ENCODE measurements at places on chromosomes 2 and 18.

DNA sequence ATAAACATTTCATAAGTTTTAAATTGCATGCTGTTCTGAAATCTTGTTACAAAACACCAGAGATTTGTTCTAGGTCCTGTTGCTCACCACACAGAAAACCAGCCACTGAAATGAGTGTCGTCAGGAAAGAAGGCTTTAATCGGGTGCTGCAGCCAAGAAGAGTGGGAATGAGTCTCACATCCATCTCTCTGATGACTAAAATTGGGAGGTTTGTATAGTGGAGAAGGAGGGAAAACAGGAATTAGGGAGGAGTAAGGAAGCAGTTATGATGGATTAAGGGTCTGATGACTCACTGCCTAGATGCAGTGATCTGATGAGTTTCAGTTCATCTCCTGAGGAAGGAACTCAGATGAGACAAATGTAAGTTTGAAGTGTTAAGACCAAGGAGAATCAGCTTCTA lies 42.1 kb upstream of the GPR39 start:
- DNase-seq, result no peak

DNA sequence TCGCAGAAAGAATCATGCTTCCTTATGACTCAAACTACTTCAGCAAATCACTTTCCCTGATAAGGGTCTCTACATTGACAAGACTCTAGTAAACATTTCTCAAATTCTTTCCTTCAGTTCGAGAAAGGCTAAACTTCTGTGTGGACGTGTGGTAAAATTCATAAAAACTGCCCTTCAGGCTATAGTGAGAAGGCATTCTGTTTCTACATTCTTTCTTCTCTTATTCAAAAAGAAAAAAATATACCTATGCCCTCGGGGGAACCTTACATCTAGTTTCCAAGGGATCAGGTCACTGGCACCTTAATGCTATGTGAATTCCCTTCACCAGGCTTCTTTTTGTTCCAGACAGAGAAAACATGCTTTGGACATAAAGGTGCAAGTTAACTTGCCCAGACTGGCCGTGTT lies 4.9 kb downstream of the VIT start:
- DNase-seq, result no peak

DNA sequence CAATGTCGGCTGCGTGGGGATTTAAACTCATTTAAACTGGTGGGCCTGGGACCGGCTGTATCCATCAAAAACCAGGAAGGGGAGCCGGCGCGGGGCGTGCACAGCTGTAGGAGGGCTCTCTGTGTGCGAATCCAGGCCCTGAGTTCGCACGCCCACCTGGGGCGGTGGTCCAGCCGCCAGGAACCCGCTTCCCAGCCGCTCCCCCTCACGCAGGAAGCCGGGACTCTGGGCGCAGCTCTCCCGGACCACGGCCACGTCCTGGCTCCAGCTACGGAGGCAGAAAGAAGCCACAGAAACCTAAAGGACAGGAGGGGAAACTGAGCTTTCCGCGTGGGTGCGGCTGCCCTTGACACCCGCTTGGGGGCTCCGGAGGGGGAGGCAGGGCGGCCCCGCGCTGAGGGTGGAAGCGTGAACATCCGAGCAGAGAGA lies 80.6 kb downstream of the GFPT1 start:
- DNase-seq, result no peak

DNA sequence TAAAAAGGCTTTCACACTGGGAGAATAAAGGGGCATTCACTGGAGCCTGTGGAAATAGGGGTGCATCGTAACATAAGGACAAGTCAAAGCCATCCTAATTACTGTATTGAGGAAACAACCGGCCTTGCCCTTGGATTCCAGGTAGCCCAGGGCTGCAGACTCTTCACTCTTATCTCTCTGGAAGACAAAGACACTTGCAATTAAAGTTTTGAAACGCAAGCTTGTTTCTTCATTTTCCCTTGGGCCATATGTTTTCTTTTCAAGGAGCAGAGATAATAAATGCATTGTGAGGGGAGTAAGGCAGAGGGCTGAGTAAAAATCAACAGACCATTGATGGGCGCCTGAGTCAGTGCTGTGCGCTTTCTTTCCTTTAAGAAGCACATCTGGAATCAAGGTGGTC lies 11.5 kb downstream of the TNFRSF11A start:
- DNase-seq, result no peak

DNA sequence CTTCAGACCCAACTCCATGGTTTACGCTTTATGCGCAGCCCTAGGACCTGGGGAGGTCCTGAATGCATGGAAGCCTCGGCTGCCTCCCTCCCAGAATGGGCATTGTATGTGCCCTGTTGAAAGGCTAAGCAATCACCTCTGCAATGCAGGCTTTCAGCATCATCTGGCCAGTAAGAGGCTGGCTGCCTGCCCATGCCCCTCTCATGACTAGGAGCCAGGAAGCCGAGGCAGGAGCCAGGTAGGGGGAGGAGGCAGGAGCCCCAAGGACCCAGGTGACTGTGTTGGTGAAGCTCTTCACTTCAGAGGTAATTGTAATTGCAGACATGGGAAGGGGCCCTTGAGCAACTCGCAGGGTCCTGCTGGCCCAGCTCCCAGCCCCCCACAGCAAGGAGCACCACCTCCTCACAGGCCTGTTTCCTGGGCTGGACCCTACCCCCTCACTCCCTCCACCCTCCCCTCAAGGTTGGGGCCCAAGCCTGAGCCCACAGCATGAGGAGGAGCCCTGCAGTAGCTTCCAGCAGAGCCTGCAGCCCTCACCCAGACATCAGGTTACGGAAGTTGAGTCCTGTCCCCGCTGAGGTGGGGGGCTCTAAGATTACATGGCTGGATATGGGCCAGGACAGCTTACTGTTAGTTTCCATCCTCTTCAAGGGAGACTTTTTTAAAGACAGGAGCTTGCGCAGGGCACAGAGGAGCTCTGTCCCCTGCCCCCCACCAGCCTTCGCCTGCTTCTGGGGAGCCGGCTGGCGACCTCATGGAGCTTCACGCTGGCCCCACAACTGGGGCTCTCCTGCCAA lies 21.9 kb downstream of the CRACDL start:
- no peak for DNase-seq

DNA sequence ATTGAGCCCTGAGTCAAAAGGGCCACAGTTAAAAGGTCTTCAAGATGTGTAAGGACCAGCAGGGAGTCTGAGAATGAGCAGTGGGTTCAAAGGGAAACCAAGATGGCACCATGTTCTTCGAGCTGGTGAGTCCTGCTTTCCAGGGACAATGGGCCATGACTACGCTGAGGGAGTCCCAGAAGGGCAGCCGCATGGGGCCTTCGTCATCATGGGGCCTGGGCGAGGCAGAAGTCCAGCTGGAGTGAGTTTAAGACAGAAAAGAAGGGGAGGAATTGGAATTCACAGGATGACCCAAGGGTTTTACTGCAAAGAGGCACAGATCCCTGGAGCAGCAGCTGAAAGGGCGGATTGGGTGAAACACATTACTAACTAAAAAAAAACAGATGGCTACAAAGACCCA lies 340.8 kb upstream of the MYT1L start:
- no peak for DNase-seq

GRCh38 chr2:71618327-71619113 lies 165.2 kb downstream of the DYSF start:
- DNase-seq, result no peak
